T follicular helper cell (primary cell): ENCODE measurements at places on chromosomes 1 and 21.
A peak's percentile ranks its signal among the peaks of the same experiment; 100 is the strongest.

DNA sequence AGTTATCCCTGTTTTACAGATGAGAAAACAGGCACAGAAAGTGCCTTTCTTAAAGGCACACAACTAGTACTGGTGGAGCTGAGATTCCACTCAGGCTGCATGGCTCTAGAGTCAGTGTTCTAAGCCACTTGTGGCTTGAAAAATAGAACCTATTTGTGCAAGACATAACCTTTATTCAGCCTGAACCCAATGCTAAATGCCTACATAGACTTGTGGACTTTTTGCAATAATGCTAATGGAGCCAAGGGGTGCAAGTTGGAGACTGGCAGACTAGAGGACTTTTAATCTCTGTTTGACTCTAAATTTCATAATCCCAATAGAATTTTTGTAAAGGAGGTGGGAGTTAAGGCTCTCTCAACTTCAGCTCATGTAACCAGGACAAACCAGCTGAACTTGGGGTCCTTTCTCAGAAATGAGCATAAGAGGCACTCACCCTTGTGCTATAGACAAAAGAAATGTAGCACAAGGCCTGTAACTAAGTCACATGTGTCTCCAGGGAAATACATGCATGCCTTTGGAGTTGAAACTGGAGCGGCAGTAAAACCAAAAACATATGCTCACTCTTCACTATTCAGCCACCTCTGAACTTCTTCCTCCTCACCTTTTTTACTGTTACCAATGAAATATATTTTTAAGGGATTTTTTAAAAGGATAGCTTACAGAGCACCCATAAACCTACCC is 43.0 kb upstream of the AK4 start:
- no peak for DNase-seq

GRCh38 chr1:2224170-2224584 is 3.9 kb upstream of the SKI start:
- no peak for DNase-seq

GRCh38 chr1:45238846-45239245 is 32.4 kb upstream of the ZSWIM5 start:
- no peak for DNase-seq

GRCh38 chr21:36893581-36893980 is 72.9 kb downstream of the HLCS start:
- no peak for DNase-seq

DNA sequence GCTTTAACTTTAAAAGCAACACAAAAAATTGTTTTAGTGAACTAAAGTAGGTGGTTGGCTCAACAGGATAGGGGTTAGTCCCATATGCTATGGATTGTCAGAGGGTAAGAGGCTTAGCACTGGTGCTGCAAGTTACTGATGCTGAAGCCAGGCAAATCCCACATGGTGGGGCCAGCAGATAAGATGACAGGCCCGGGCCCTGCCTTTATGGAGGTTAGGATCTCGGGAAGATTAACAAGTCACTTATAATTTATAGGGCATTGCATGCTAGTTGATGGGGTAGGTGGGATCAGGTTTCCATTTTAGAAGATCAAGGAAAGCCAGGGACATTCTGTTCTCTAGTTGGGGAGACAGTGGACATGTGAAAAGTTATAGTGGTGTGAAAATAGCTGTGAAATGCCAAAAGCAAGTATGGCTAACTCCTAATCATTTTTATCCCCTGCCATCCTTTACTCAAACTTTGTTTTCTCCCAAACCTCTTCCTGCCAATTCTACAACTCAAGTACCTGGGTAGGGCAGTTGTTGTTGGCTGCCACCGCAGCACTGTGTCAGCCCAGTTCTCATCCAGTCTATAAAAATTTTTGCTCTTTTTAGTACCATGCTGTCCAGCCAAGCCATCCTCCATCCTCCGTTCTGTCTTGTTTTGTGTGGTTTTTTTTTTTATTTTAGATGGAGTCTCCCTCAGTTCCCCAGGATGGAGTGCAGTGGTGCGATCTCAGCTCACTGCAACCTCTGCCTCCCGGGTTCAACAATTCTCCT is 10.3 kb downstream of the CHAF1B start:
- DNase-seq, result no peak

DNA sequence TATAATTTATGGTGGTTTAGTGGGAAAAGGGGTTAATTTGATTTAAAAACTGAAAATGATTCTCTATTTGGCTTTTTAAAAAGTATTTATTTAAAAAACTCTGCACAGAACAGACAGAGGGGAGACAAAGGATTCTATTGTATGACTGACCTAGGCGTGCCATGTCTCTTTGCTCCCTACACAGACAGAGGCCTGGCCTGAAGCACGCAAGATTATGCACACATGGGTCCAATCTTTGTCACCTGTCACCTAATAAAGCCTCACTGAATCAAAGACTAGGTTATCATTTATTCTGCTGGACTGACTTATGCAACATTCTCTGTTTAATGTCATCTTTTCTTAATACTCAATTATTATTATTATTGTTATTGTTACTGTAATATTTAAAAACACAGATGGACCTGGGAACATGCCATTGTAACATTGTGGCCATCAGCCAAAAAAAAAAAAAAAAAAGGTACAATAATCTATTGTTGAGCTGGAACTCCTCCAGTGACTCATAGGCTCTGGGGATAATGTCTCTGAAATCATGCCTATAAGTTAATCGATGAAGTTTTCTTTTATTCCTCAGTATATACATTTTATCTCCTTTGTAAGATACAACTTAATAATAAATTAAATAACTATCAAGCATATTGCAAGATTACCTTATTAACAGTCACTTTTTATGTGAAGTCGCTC is 112.1 kb downstream of the RUNX1 start:
- no peak for DNase-seq

- DNase-seq, result no peak
These were observed 5.2 kb downstream of the DUSP10 start for GRCh38 chr1:221736714-221737113.

DNA sequence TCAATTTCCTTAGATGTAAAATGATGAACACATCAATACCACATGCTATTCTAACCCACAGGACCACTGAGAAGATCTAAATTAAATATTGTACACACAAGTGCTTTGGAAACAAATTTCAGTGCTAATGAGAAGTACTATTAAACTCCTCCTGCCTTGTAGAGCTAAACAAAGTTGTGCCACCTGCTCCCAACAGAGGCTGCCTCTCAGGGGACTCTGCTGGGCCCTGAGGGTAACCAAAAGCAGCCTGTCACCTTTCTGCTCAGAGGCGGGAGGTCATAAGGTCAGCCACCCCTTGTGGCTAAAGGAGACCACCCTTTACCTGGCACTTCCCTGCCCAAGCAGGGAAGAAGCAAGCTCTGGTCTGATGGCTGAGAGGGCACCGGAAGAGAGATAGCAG is 6.3 kb downstream of the SLC9A1 start:
- no peak for DNase-seq

- DNase-seq, result no peak
These were observed 3.7 kb upstream of the FOXO6 start for GRCh38 chr1:41357451-41358101.

- DNase-seq, result no peak
These were observed 1.2 kb upstream of the ADPRS start for GRCh38 chr1:36087233-36088123.

DNA sequence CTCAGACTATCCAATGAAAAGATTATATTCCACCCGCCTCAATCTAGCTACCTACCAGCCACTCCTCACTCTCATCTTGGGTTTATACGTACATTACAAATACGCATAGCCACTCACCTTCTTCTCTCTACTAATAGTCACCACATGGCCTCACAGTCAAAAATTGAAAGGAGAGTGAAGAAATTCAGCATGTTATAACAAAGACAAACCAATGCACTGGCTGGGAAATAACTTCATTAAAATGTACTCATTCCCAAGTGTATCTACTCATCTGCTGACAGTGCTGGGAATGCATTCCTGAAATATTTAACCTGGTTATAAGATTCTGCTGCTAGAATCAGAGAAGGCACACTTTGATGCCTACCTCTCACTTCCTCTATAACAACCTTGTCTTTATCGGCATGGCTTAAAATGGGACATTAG is 6.5 kb downstream of the ZNF644 start:
- no peak for DNase-seq

DNA sequence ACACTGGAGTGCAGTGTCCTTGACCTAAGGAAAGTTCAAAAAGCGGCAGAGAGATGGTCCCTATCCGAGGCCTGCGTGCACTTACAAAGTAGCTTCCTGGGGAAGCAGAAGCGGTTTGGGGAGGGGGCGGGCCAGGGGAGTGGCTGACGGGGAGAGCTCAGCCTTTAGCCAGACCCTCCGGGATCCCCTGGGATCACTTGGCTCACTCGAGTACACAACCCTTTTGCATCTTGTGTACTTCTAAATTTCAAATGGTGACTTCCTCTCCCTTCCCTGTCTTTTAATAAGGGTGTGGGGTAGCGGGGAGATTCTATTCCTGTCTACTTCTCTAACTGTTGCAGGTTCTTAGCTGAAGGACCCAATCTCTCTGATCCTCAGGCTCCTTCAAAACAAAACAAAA is 18.1 kb upstream of the SNX27 start:
- no peak for DNase-seq

DNA sequence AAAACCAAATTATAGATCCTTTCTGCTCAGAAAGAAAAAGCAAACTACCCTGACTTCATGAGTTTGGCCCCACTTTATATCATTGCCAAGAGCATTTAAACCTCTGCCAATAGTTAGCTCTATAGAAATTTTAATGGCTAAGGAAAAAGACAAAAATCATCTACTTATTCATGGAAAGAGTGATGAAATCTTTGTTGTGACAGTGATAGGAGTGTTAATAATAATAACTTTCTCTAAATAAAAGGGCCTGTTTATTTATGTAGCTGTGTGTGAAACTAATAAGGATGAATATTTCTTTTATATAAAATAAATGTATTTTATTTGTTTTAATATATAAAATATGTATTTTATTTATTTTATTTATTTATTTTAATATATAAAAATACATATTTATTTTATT is 6.4 kb downstream of the CHODL start:
- DNase-seq, result no peak

DNA sequence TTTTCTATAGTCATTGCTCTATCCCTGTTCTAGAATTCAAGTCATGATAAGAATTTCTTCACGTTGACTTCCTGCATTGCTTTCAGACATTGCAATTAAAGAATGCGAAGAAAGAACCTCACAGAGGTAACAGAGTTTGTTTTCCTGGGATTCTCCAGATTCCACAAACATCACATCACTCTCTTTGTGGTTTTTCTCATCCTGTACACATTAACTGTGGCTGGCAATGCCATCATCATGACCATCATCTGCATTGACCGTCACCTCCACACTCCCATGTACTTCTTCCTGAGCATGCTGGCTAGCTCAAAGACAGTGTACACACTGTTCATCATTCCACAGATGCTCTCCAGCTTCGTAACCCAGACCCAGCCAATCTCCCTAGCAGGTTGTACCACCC is 10.6 kb downstream of the APCS start:
- no peak for DNase-seq

- no peak for DNase-seq
These were observed 1.9 kb downstream of the S100A4 start for GRCh38 chr1:153543736-153544135.

DNA sequence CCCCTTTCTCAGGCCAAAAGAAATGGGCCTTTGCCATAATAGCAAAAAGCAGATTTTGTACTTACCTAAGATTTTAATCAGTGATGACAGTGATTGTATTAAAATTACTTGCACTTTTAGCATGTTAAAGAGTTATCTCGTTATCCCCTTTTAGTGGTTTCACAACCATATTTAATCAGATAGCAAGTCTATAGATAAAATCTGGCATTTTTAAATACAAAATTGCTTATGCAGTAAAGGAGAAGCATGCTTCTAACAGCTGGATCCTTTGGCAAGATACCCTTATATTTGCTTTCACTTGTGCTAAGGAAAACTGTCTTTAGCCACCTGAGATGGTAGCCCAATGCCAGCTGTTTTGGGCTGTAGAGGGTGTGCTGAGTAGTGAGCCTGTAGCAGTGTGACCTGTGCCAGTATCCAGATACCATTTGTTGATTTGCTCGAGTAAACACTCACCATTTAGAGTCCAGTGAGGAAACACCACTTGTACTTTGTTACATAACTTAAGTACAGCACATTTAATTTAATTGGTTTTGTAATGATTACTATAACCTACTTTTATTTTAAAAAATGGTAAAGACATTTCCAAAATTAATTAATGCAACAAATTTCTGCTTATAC is 314.4 kb upstream of the ZP4 start:
- DNase-seq, result no peak

- no peak for DNase-seq
These were observed 519 bp upstream of the IQCC start for GRCh38 chr1:32204943-32205361.

DNA sequence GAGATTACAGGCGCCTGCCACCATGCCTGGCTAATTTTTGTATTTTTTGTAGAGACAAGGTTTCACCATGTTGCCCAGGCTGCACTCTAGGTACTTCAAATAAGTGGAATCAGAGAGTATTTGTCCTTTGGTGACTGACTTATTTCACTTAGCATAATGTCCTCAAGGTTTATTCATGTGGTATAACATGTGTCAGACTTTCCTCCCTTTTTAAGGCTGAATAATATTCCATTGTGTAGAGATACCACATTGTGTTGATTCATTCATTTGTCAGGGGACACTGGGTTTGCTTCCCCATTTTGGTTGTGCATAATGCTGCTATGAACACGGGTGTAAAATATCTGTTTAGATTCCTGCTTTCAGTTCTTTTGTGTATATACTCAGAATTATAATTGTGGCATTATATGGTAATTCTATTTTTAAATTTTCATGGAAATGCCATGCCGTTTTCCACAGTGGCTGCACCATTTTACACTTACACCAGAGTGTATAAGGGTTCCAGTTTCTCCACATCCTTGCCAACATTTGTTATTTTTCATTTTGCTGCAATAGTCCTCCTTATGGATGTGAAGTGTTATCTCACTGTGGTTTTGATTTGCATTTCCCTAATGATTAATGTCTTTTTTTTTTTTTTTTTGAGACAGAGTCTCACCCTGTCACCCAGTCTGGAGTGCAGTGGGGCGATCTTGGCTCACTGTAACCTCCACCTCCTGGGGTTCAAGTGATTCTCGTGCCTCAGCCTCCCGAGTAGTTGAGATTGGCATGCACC is 35.1 kb downstream of the IL6R start:
- no peak for DNase-seq

DNA sequence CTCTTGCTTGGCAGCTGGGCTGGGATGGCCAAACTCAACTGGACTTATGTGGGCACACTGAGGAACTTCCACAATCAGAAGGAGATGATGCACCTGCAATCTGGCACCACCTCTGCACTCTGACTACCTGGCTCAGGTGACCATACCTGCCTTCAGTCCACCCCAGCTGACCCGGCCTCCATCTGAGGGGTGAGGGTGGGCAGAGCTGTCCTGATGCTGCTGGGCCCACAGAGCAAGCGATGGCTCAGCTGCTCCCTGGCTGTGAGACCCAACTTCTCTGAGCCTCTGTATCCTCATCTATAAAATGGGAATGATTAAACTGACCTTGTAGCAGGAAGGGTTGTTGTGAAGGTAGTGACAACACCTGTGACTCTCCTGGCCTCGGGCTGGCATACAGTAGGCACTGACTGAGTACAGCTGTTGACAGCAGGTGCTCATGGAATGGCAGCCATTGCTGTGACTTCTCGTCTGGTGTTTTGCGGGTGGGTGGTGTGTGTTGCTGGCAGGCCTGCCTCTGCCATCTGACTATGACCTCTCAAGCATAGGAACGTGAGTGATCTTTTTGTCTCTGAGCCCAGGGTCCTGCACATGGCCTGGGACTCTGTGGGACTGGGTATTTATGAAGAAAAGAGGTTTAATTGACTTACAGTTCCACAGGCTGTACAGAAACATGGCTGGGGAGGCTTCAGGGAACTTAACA is 438.5 kb downstream of the PTPRU start:
- DNase-seq, result no peak

GRCh38 chr1:108817016-108817415 is 39.9 kb downstream of the AKNAD1 start:
- DNase-seq, result no peak

- peak; percentile 48 for DNase-seq
These were observed 61.7 kb downstream of the TLR5 start for GRCh38 chr1:223081181-223081994.
